Trophoblast cell (in vitro differentiated cells and primary cell): ENCODE measurements at places on chromosomes 4 and X.

DNA sequence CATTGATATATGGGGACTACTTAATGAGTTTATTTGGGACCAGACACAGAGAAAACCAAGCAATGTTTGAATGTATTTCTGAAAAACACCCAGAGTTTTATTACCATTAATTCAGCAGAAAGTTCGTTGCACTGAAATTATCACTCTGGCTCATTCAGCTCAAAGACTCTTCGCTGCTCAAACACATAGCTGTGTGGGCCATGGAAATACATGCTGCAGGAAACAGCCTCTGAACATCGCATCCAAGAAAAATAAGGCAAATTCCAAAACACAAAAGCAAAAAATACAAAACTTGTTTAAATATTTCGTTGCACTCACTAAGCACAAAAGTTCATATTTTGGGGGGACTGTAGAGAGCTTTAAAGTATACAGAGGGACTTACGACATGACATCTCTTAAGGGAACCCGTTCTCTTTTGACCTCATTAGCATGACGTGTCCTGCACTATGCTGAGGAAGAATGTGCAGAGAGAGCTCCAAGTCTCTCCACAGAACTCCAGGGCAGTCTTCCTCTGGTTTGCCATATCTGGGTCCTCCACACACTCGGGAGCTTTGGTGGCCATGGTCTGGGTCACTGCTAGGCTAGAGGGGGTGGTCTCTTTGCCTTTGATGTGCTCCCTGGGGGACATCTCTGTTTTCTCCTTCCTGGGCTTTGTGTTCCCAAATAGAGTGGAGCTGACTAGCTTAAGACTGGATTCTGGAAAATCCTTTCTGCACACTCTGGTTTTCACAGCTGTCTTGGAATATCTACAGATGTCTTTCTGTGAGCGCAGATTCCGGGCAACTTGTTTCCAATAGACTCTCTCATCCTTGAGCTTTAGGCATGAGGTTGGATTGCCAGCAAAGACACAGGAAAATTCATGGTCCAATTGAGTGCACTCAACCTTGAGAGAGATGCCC lies 2.8 kb downstream of the FGFBP1 start:
- DNase-seq: no peak
- H3K4me3 ChIP-seq: no peak overlapping the region
- no peaks in the 10 kb centered on the region for H3K27me3 ChIP-seq
- no peaks in the 10 kb centered on the region for H3K36me3 ChIP-seq
- peaks cover 5% of the 10 kb centered on the region for H3K4me1 ChIP-seq
- H3K27ac ChIP-seq: no peak overlapping the region

DNA sequence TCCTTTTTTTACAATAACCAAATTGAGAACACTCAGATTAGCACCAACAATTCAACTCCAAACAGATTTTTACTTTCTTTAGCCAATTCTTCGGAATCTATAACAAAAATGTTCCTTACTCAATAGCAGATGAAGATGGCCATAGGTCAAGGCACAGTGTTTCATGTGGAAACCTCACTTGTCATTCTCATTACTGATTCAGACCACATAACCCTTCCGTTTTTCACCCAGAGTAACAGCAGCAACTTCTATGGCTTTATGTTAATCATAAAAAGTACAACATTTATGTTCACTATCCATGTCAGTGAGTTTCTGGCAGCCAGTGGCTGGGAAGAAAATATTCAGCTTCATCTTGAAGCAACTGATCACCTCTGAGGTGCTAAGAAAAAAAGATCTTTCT lies 358.3 kb upstream of the TECRL start:
- H3K4me3 ChIP-seq: no peak overlapping the region
- no peak overlapping the region for H3K27ac ChIP-seq

DNA sequence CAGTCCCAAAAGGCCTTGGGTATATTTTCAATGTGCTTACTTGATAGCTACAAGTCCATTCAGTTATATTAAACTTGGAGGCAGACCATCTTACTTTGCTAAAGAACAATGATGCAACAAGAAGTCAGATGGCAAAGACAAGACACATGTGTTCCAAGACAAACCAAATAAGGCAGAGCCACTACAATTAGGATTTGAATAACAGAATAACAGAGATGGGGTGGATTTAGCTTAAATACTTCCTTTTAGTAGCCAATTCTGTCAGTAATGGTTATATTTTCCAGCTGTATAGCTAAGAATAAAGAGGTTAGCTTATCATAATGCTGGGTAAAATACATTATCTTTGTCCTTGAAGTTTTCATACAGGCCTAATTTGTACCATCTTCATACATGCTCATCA lies 37.7 kb upstream of the FRAS1 start:
- no peak for DNase-seq
- no peaks in the 10 kb centered on the region for H3K4me1 ChIP-seq
- H3K36me3 ChIP-seq: no peaks in the 10 kb centered on the region
- H3K4me3 ChIP-seq: no peak overlapping the region

DNA sequence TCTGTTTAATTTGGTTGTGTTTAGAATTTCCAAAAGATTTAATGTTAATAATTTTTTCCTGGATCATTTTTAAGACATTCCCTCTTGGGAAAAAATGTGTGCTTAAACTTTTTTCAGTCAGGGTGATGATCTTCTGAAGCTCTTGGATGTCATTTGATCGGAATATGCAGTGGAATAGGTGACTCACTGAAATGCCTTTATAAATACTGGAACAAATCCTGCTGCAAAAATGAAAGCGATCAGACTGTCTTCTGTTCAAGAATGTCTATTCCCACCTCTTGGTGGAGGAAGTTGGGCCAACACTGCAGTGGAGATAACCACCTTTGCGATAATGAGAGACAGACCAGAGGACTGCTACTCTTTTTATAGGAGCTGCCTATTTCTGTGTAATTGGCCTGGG lies 46.7 kb downstream of the LARP1B start:
- H3K27ac ChIP-seq: no peak overlapping the region
- H3K4me1 ChIP-seq: no peaks in the 10 kb centered on the region
- H3K36me3 ChIP-seq: peaks cover 1% of the 10 kb centered on the region
- no peaks in the 10 kb centered on the region for H3K27me3 ChIP-seq
